ENCODE measurements at places on chromosomes 5 and 9.

DNA sequence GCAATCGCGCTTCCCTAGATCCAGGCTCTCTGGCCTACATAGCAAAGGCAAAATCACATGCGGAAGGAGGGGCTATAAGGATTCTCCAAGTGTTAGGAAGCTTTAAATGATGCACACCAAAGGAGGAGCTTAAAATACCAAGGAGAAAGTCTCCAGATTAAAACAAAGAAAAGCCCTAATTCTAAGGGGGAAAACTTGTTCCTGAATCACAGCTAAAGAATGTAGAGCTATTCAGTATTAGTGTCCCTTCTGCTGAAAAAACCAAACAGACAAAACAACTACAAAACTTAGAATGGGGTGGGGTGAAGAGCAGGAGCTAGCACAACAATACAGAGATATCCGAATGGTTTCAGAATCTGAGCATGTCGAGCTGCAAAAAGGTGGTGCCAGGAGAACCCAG lies 213.7 kb downstream of the DCP2 start:
- DNase-seq: no peak

DNA sequence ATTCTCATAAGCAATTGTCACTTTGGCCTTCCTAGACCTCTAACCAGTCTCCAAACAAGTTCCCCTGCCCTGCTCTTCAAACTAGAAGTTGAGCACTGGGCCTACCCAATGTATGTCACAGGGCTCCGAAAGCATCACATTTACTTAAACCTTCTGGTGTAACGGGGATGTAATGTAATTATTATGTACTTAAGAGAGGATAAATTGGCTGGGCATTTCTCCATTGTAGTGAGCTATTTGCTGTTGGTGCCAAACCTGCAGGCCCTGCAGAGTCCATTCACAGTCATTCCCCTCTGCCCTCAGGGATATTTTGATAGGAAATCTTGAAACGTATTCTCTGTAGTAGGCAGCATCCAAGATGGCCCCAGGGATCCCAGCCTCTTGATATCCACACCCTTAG lies 64.2 kb upstream of the GNE start:
- no peak for DNase-seq

GRCh38 chr5:157342822-157343402 lies 77.0 kb downstream of the CYFIP2 start:
- DNase-seq: no peak

- no peak for DNase-seq
Measured at GRCh38 chr5:135641734-135642487, 63.1 kb upstream of the CXCL14 start.

- no peak for DNase-seq
Measured at GRCh38 chr9:98091735-98092612, 27.0 kb downstream of the TRIM14 start.

GRCh38 chr5:53260446-53260845 lies 150.9 kb upstream of the MOCS2 start:
- no peak for DNase-seq

DNA sequence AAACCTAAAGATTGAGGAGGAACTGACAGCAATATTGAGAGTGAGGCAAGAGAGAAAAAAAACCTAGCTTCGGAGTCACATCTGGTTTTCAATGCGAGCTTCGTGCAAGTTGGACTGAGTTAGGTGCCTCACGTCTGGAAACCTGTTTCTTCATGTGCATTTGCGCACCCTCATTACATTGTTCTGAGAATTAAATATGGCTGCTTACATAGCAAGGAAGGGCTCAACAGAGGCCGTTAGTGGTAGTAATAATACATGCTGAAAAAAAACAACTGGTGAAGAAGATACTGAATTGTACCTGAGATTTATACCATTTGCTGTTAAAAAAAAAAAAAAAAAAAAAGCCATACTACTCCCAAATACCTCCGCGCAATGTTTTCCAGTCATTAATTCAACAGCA lies 18.6 kb downstream of the DNAJA1 start:
- DNase-seq: no peak

- no peak for DNase-seq
Measured at GRCh38 chr5:17443333-17444130, 54.5 kb upstream of the TAF11L2 start.

DNA sequence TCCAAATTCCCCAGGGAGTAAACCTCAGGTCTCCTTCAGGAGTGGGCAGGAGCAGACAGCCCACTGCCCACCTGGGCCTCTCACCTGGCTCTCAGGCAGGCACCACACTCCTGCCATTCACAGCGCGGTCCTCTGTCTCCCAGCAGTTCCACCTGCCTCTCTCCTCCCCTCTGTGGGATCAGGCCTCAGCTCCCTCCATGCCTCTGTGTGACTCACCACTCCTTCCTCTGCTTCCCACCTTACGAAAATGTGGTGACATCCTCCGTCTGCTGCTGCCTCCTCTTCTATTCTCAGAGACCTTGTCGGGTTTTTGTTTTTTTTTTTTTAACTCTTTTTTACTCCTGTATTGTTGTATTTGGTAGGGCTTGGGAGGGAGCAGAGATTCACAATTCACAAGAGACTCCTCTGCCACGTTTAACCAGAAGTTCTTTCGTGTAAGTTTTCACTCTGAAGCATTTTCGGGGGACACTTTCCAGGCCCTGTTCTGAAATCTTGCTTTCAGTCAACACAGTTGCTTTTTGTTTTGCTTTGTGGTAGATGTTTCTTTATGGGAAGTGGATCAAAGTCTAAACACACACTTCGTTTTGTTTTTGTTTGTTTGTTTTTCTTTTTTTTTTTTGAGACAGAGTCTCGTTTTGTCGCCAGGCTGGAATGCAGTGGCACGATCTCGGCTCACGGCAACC lies 21.1 kb upstream of the CDKN2AIPNL start:
- no peak for DNase-seq

DNA sequence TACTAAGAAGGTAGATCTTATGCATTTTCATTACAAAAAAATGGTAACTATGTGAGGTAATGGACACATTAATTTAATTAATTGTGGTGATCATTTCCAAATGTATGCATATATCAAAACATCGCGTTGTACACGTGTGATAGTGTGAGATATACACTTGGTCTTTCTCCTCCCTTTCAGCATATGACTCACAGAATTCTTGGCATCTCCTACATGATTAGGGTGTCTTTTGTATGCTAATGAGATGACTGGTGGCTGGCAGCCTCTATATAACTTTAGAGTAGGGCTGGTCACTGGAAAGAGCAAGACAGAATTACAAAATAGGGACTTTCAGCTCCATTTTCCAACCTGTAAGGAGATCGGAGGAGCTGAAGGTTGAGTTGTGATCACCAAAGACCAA lies 1167.6 kb downstream of the CDH12 start:
- DNase-seq: no peak

- no peak for DNase-seq
Measured at GRCh38 chr9:92170848-92171247, 55.6 kb upstream of the SPTLC1 start.

DNA sequence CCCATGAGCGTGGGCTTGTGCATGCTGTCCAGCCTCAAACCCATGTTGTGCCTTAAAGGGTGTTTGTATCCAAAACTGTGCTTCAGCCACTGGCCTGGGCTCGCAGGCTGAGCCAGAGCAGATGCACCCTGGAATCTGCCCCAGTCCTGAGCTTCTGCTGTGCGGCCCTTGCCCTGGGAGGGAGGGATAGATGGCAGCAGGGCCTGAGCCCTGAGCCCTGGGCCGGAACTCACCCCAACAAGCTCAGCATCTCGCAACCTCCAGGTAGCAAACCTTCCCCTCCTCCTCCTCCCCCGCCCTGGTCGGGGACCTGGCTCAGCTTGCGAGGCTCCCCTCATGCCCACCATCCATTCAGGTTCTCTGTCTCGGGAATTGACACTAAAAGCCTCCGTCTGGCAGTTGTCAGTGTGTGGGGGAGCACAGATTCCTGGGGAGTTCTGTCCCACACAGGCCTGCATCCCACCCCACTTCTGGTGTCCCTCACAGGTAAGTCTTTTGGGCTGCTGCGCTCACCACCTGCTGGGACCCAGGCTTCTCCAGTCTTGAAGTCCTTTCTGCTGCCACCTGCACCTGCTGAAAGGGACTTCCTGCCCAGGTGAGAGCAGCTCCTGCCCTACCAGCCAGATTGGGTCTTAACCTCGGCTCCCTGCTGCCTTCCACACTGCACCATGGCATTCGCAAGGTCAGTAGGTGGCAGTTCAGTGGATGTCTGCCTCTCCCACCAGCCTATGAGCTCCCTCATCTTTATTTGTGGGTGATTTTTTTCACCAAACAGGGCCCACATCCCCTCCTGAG lies 55.2 kb upstream of the OLFM1 start:
- DNase-seq: no peak

GRCh38 chr9:35923927-35924763 lies 14.9 kb downstream of the SPAAR start:
- DNase-seq: no peak

DNA sequence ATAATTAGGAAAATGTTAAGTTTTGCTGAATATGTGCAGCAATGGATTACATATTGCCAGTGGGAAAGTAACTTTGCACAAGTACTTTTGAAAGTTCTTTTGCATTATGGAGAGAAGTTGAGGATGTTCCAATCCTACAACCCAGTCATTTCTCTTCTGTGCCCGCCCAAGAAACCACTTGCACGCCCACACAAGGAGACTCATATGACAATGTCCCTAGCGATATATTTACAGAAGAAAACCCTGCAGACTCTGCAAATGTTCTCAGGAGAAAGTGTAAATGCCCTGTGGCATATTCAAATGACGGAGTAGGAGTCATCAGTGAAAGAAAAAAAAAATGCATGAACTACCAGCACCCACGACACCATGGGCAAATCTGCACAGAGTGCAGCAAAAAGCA lies 356.5 kb downstream of the CTNND2 start:
- no peak for DNase-seq

GRCh38 chr5:180135128-180135955 lies 63.8 kb upstream of the RNF130 start:
- no peak for DNase-seq

- DNase-seq: no peak
Measured at GRCh38 chr9:136567651-136568287, 21.9 kb upstream of the NOTCH1 start.

DNA sequence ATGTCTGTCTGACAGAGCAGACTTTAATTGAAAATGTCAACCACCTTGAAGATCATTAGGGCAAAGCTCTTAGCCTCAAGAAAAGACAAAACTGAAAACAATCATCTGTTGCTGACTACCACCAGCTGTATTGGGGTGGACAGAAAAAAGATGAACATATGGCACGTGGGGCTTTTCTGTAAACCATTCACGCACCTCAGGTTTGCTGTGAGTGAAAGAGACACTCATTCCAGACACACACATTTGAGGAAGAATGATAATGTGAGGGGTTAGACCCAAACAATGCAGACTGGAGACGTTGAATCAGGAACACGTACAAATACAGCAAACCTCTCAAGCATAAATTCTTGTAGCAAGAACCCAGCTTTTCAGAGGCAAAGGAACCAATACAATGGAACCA lies 158.7 kb downstream of the EBF1 start:
- no peak for DNase-seq

- no peak for DNase-seq
Measured at GRCh38 chr9:129146441-129146941, 31.6 kb downstream of the IER5L start.

GRCh38 chr9:95202076-95202681 lies 115.3 kb downstream of the FANCC start:
- no peak for DNase-seq

- DNase-seq: no peak
Measured at GRCh38 chr5:155049569-155050383, 36.2 kb downstream of the KIF4B start.

- DNase-seq: no peak
Measured at GRCh38 chr9:108743901-108744371, 111.8 kb downstream of the ACTL7B start.

DNA sequence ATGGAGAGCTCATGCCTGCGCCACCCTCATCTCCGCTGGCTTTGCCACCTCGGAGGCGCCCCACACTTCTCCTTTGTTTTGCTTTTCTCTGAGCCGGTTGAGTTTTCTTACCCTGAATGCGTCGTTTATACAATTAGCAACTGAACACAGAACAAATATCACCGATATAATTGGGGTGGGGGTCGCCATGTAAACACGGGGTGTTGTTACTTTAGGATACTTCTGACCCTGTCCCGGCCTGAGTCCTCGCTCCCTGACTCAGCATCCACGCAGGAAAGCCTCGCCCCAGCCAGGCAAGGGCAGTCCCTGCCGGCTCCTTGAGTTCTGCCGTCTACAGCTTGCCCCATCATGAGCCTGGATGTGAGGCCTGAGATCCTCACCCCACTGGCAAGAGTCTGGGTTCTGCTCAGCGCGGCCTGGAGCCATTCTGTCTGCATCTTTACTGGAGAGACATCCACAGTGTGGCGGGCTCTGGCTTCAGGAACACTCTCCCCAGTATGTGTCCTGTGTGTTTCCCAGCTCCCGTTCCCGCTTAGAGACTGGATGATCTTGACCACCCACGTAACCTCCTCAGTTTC lies 5.5 kb downstream of the NKX2-5 start:
- no peak for DNase-seq

DNA sequence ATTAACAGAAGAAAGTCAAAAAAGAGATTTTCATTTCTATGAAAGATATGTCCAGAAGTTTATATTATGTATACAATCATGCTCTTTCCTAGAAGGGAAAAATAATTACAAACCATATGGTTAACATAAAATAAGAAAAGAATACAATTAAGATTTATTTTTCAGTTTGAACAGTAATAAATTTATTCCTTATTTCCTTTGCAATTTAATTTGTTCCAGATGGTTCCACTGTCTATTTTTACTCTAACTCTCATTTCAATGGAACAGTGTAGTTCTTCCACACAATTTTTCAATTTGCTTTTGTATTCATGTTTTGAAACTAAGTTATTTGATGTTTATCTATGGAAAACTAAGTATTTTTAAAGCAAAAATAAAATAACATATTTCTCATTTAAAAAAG lies 1026.3 kb downstream of the TAF11L14 start:
- no peak for DNase-seq

- DNase-seq: no peak
Measured at GRCh38 chr9:101778332-101778731, 39.9 kb upstream of the GRIN3A start.

- no peak for DNase-seq
Measured at GRCh38 chr9:7968687-7969086, 169.1 kb upstream of the DMAC1 start.

DNA sequence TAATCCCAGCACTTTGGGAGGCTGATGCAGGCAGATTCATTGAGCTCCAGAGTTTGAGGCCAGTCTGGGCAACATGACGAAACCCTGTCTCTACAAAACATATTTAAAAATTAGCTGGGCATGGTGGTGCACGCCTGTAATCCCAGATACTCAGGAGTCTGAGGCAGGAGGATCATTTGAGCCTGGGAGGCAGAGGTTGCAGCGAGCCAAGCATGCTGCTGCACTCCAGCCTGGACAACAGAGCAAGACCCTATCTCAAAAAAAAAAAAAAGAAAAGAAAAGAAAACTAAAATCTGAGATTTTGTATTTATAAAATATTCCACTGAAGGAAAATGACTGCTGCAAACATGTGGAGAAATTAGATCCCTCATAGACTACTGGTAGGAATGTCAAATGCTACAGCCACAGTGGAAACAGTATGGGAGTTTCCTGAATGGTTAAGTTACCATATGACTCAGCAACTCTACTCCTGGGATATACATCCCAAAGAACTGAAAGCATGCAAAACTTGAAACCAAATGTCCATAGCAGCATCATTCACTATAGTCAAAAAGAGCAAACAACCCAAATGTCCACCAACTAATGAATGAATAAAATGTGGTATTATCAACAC lies 106.1 kb downstream of the UBAP2 start:
- no peak for DNase-seq

All from cortex of kidney (tissue), 1 donor.